CD4-positive, alpha-beta T cell treated with Interleukin-6 at 100 ng/mL for 8 hours (primary cell): ENCODE measurements at places on chromosomes 3 and 15.

DNA sequence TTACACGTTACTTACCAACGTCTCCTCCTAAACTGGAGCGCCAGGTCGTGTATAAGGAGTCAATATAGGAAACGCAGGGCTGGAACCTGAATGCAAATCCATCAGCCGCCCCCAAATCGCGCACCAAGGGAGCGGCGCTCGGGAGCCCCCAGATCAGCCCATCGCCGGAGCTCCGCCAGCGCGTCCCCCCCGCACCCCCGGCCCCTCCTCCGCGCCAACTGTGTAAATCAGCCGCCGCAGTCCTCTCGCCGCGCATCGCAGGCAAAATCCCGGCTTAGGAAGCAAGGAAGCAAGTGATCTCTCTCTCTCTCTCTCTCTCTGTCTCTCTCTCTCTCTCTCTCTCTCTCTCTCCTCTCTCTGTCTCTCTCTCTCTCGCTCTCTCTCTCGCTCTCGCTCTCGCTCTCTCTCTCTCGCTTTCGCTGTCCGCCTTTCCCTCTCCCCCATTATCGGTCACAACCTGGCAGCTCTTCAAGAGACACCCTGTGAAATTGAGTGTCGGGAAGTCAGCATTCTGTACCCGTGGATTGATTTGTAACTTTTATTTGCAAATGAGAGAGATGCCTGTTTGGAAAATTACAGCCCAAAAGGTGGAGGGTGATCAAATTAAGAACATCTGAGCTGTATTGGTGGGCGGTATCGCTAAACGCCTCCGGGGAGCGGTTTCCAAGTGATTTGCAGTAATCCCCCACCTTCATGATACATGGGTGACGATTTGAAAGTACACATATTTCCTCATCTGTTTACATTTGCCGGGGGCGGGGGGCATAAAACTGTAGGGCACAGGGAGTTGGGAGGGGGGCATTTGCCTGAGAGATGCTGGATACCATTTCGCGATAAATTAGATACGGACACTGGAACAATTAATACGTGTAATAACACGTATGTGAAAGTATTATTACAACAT, 645 bp upstream of the SLITRK3 start:
- DNase-seq: no peak

GRCh38 chr3:7249493-7250076, 388.7 kb downstream of the GRM7 start:
- DNase-seq: no peak

- DNase-seq: no peak
These were observed 213.8 kb downstream of the RPLP1 start for GRCh38 chr15:69666441-69666882.

DNA sequence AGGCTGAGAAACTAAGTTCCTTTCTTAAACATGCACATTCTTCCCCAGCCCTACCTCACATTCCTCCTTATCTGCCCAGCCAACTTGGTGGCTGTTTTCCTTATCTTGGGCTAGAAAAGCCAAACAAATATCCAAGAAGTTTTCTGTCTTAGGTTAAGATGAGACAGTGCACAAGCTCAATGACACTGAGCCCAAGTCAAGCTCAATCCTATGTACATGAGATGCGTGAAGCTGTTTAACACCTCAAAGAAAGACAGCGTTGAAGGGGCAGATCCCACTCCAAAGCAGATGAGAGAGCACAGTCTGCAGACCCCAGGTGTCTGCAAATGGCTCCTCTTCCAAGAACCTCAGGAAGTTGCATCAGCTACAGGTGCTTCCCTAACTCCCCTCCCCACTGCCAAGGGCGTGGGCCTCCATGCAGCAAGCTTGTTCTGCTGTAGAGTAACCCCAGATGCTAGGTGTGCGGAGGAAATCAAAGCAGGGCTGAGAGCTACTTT, 16.6 kb downstream of the LRRC2 start:
- DNase-seq: no peak

DNA sequence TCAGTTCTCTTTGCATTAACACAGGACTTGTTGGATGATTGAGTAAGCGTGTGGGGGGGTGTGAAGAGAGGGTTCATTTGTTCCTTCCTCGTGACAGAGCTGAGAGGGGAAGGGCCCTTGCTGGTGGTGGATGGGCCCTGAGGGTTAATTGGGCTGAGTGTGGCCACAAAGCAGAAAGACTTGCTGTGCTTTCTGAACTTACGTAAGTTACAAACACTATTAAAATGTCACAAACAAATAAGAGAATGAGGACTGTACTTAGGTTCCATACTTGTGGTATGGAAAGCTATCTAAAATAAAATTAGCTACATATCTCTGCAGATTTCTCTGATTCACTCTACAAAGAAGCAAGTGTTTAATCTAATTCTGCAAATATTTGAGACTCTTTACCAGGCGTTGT, 231.3 kb downstream of the LPP start:
- no peak for DNase-seq

- no peak for DNase-seq
These were observed 14.2 kb downstream of the ZNF710 start for GRCh38 chr15:90015294-90015693.

GRCh38 chr3:72678867-72679266, 169.4 kb downstream of the SHQ1 start:
- no peak for DNase-seq

- no peak for DNase-seq
These were observed 9.6 kb downstream of the CALML4 start for GRCh38 chr15:68195336-68196112.
